Cardiac septum (tissue), 1 donor: ENCODE measurements at places on chromosomes 7 and 10.

GRCh38 chr7:127557803-127558202, 27.6 kb downstream of the GCC1 start:
- no peak for DNase-seq

DNA sequence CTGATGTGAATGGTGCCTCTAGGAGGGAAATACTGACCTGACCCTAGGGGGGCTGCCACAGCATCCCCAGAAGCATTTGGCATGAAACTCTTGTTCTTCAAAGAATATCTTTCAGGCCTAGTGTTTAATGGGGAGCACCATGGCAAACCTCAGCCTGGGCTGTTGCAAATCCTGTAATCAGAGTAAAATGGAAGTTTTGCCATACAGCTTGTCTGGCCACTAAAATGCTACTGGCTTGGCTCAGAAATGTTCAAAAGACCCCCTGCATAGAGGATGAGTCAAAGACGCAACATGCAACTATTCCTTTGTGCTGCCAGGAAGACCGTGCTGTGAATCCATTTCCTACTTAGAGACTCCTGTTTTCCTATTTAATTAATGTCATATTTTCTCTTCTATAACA, 26.7 kb downstream of the HECW1 start:
- no peak for DNase-seq

DNA sequence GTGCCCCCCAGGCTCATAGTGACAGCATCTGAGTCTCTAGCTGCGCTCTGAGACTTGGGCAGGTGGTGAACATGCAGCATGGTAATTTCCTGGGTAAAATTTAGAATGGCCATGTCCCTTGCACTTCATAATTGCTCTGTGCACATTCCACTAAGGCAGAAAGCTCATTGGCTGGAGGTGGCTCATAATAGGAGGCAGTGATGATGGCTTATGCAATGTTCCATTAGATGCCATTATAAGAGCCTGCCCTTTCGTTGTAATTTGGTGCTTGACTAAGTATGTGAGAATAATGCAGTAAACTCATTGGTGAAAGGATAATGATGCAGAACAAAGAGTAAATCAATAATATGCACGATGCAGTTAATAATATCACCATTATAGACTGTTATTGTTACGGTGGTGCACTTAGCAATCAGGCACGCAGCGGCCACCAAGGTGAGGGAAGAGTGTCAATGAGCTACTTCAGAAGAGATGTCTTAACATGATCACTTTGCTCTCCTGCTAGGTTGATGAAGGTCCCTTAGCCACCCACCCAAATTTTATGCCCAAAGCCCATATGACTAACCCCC, 545.9 kb downstream of the KCNMA1 start:
- DNase-seq, result no peak

DNA sequence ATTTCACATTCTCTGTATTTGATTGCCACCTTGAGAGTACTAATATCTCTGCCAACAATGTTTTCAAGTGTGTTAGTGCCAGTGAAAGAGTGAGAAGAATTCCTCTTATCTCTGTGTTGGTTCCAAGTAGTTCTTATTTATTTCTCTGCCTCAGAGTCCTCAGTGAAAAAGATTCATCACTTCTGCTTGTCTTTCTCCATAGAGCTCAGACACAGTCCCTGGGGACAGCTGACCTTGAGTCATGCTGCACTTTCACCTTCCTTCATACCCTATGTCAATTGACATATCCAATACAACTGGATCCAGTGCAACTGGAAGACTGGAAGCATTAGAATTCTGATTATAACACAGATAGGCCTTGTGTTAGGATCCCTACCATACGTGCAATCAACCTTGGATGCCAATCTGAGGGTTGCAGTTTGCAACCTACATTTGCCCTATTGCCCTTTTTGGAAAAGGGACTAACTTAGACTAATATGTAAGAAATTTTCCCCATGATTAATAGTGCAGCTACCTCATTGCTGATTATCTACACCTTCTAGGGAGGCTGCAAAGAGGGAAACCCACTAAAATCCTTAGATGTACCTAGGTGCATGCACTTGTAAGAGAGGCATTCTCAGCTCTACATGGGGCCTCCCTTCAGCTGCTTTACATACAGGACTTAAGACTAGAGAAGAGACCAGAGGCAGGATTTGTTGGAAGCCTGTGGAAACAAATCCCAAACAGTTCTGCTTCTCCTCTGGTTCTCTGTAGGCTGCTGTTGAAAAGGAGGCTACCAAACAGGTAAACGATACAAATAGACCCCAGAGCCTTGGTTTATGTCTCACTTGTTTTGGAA, 8.4 kb downstream of the IFIT2 start:
- no peak for DNase-seq
